ENCODE measurements at places on chromosomes 4 and X.

- no peak for DNase-seq
Observed at GRCh38 chr4:150943818-150944217, 71.3 kb downstream of the LRBA start.

GRCh38 chr4:46937493-46937892 is 28.4 kb upstream of the COX7B2 start:
- DNase-seq, result no peak

DNA sequence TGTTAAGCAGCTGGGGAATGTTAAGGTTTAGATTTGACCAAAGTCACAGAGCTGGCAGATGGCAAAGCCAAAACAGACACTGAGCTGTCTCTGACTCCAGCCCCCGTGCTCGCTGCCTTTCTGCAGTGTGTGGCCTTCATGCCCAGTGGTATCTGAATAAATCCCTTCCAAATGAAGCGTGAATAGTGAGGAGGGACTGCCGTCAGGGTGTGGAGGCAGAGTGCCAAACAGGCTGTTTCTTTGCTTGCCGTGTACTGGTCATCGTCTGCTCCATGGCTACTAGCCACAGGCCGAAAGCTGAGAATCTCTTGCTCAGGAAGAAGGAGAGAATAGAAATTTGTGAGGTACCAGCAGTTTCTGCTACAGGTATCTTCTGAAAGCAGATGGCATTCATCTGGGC is 19.7 kb downstream of the PRIMPOL start:
- DNase-seq, result no peak

DNA sequence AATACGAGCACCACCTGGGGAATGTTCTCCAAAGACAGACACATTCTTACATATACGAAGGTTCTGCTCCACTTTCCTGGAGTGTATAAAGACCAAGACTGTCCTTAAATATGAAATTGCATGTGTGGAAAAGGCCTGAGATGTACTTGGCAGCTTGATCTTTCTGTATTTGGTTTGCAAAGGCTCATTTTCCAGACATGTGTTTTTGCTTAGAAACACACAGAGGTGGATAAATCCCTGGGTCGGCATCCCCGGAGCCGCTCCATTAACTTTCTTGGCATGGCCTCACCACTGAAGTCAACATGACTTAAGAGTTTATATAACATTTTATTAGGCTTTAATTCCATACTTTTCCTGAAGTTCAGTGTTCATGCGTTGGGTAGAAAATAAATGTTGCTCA is 239.4 kb downstream of the LDB2 start:
- DNase-seq, result no peak

DNA sequence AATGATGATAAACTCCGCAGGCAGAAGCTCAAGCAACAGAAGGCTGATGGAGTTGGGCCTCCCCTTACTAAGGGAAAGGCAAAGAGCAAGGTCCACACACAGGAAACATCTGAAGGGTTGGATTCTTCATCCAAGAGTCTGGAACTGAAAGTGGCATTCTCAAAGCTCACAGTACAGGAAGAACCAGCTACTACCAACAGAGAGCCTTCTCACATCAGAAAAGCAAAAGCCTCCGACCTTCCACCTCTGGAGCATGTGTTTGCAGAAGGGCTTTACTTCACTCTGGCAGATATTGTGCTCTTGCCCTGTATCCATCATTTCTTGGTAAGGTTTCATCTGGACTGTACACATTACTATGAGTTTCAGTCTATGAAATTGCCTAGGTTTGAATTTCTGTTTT is 10.6 kb downstream of the GSTCD start:
- no peak for DNase-seq

DNA sequence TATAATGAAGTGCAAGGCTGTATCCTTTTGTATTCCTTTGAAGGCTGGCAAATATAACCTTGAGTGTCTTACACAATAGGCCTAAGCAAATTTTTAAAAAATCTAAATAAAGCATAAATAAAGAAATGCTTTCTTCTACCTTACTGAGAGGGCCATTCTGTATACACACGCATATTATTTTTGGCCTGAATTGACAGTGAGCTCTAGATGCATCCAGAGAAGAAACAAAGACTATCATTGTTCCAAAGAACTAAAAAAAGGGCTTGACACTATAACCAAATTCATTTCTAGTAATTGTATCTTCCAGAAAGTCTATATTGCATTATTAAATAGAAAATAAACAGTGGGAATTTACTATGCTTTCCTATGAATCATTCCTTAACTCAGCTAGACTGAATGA is 100.2 kb downstream of the MAGEB17 start:
- DNase-seq, result no peak

DNA sequence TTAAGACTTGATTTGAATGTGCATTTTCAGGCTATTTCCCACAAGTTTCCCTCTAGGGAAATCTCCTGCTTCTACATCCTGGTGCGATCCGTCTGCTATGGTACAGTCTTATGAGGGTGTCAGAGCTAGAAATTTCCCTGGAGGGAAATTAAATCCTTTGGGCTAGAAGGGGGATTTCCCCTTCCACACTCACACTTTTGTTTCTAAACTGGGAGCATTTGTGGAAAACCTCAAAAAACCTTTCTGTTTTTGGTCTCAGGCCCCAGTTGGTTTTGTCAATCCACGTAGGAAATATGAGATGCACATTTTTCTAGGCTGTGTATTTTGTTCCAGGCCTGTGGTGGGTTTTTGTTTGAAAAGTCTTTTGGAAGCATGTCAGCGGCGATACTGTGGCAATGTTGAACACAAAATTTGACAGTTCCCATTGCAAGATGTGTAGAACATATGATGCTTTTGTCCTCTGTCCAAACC is 17.8 kb downstream of the HMGB3 start:
- no peak for DNase-seq

- DNase-seq, result no peak
Observed at GRCh38 chr4:143372093-143372915, 35.6 kb downstream of the GAB1 start.

- DNase-seq, result no peak
Observed at GRCh38 chrX:46318551-46318950, 226.7 kb downstream of the ZNF674 start.

- DNase-seq, result no peak
Observed at GRCh38 chr4:71095545-71095944, 102.1 kb downstream of the DCK start.

- no peak for DNase-seq
Observed at GRCh38 chr4:133865612-133866327, 335.8 kb downstream of the PABPC4L start.

DNA sequence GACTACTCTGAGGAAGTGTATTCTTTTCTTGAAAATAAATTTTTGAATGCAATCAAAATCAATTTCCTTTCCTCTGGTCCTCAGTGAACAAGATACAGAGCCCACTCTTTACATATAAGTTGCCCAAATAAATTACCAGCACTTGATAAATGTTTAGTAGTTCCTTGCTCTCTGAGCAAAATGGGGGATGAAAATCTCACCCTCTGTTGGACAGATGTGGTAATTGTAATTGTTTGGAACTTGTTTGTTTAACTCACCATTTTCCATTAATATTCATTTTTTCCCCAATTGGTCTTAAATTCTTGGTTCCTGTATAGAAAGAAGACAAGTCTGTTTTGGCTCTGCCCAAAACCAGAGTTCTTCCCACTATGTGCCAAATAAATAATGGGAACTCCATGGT is 146.3 kb downstream of the LDB2 start:
- DNase-seq, result no peak

GRCh38 chrX:131287560-131288179 is 1.4 kb downstream of the IGSF1 start:
- DNase-seq, result no peak

DNA sequence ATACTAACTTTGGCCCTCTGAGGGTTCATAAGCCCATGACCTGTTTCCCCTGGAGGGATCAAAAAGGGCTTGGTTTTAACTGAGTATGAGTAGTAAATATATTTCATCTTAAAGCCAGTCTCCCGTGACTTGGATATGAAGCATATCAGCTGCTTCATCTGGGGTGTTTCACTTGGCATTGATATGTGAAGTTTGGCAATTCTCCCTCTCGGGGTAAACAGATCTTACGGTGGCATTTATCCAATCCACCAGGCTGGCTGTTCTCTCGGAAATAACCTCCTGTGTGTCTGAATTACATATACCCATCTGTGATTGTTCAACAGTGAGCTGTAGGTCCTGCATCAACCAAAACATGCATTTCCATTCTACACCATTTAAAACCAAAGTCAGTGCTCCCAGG is 130.7 kb downstream of the ADAM29 start:
- DNase-seq, result no peak

DNA sequence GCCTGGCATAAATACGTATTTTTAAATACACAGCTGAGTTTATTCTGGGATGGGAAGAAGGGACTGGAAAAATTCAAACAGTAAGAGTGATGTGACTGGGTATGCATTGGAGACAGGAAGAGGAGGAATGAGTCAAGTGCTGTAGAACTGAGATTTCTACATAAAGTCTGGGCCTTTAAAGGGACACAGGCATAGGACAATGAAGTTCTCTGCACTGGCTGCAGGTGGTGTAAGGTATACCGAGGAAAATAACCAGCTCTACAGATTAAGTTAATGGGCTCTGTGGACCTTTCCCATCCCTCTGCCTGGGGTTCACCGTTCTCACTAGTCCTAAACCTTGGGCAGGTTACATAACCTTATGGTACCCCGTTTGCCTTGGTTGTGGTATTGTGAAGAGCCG is 68.7 kb downstream of the DHX15 start:
- DNase-seq, result no peak

DNA sequence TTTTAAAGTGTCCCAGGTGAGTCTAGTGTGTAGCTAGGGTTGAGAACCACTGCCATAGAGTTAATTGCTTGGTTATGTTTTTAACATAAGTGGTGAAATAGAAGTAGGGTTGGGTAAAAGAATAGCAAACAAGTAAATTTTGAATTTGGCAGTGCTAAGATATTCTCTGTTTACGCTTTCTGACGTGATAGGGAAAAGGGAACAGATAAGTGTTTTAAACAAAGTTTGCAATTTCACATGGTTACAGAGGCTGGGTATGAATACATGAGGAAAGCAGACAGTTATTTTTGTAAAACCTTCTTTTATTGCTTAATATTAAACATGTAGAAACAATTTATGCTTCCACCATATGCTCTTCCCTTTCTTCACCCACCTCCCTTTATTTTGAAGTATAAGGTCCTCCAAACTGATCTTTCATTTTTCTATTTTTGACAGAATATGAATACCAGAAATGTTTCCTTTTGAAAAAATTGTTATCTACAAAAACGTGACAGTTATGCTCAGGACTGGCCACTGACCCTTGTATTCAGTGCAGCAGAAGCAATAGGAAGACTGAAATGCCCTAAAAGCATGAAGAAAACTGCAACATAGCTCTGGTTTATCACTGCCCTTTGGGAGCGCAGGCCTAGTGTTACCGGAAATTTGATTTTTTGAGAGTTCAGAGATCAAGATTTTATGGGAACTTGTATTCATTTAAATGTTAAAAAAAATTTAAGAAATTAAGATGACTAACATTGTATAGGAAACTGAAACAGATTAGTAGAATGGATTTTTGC is 214.4 kb upstream of the ARSJ start:
- no peak for DNase-seq

DNA sequence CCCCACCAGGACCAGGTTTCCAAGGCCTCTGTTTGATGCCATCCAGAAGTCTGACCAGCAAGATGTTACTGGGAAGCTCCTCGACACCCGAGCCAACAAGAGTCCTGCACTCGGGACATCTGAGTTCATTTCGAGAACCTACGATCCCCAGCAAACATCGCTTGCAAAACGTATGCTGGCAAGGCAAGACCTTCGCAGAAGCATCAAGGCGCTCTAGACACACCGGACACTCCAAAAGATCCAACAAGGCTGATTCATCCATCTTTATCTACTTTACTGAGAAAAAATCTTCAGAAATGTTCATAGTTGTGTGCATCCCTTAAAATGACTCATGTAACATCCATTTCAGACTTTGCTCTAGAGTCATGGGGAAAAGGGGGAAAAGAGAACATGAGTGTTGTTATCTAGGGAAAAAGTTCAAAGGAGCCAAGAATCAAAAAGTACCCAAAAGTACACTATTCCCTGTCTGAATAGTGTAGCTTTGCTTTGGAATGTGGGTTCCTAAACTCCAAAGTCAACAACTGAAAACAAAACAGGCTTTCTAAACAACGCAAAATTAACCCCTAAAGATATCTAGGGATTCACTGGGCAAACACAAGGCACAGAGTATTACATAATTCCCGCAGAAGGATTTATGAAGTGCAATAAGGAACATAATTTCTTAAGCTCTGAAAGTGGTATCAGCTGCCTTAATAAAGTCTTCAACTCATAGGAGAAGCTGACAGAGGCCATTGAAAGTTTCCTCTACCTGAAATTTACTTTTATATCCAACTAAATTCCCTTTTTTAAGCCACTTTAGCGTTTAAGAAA is 1.6 kb downstream of the SH3RF1 start:
- no peak for DNase-seq

GRCh38 chr4:86019906-86020305 is 339.9 kb downstream of the MAPK10 start:
- no peak for DNase-seq

GRCh38 chrX:124212622-124213021 is 119.8 kb upstream of the TEX13D start:
- DNase-seq, result no peak
